ENCODE measurements at places on chromosomes 3 and 15.

GRCh38 chr15:24961967-24962366, 7.2 kb downstream of the SNRPN start:
- no peak for DNase-seq

GRCh38 chr3:34268032-34268709, 469.7 kb downstream of the PDCD6IP start:
- no peak for DNase-seq

DNA sequence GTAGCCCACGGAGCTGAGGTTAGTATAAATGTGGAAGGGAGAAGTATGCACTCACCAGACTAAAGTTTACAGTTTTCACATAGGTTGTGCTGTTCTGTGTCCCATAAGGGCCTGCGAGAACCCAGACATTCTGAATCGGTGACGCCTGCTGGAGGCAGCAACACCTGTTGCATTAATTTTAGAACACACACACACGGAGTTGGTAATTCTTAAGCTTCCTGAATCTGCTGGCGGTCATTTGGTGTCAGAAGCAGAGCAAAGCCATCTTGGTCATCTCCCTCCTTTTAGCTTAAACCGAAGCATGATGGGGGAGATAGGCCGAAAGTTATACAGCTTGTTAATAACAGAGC, 41.1 kb upstream of the AP3B2 start:
- no peak for DNase-seq

DNA sequence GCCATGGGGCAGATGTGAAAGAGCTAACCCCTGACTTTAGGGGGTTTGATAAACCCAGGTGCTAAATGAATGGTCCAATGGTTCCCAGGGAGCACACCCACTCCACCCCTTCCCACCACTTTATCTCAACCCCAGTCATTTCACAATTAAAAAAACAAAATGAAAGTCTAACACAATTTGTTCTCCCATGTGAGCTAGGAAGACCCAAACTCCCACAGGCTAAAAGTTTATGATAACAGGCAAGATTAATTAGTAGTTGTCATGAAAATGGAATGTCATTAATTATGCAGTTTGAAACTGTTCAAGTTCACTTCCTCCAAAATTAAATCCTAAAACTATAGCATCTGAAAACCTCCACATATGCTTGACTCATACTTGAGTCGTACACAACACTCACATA, 63.3 kb upstream of the TPM1 start:
- no peak for DNase-seq

DNA sequence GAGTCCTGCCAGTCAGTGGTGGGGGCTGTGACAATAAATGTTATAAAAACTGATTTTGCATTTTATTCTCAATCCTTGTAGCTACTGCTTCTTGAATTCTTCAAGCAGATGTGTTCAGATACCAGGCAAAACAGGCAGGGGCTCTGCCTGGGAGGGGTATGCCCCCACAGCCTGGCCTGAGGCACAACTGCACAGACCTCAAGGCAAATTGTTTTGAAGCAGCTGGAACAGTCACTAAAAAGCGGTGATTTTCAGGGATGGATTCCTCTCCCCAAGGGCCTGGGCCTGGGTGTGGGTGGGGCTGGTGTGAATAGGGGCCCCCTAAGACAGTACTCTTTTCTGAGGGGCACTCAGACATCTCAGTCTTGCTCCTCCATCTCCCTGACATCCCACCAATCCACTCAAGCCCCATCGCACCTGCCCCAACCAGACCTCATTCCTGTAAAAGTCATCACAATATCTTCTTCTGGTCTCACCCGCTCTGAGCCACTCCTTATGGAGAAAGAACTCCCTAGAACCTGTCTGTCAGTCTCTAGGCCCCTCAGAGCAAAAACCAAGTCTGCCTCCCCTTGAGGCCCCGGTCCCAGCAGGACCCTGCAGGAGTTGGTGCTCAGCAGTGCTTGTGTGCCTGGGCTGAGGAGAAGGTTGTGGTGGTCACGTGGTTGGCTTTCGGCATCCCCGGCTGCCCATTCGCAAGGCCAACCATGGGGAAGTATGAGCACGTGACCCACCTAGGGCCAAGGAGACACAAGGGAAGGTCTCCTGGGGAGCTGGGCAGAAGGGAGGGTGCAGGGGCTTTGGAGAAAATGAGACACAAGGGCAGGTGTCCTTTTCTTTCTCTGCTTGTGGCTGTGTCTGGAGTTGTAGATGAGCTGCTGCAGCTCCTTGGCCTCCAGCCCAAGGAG, 2.9 kb upstream of the PSTPIP1 start:
- DNase-seq, result no peak

DNA sequence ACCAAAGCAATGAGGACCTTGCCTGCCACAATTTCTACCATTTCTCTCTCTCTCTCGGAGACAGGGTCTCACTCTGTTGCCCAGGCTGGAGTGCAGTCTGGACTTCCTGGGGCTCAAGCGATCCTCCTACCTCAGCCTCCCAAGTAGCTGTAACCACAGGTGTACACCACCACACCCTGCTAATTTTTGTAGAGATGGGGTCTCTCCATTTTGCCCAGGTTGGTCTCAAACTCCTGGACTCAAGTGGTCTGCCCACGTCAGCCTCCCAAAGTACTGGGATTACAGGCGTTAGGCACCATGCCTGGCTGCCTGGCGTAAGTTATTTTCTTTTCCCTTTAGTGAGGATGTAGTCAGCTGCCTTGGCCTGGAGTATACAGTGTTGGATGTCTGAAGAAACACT, 37.7 kb upstream of the INO80 start:
- no peak for DNase-seq

GRCh38 chr15:60803059-60803458, 324.1 kb upstream of the ICE2 start:
- DNase-seq, result no peak

DNA sequence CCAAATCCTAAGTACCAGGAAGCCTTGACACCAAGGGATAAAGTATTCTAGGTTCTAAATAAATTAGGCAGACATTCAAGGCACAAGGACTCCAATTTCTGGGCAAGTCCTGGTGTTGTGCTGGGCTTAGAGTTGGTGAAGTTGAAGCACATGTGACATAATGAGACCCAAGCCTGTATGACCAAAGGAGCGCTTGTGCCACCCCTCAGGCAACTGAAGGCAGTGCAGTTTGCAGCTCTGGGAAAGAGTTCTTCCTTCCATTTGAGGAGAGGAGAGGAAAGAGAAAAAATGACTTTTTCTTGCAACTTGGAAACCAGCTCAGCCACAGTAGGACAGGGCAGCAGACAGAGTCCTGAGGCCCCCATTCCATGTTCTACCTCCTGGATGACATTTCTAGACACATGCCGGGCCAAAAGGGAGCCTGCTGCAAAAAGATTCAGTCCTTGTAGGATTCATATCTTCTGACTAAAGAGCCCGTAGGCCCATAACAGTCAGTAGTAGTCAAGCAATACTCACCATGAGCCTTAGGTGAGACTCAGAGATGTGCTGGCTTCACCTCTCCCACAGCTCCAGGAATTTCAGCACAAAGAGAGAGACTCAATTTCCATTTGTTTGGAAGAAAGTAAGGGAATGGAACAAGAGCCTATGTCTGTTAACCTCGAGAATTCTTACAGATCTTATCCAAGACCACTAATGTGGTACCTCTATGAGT, 588.8 kb upstream of the BCHE start:
- DNase-seq, result no peak

DNA sequence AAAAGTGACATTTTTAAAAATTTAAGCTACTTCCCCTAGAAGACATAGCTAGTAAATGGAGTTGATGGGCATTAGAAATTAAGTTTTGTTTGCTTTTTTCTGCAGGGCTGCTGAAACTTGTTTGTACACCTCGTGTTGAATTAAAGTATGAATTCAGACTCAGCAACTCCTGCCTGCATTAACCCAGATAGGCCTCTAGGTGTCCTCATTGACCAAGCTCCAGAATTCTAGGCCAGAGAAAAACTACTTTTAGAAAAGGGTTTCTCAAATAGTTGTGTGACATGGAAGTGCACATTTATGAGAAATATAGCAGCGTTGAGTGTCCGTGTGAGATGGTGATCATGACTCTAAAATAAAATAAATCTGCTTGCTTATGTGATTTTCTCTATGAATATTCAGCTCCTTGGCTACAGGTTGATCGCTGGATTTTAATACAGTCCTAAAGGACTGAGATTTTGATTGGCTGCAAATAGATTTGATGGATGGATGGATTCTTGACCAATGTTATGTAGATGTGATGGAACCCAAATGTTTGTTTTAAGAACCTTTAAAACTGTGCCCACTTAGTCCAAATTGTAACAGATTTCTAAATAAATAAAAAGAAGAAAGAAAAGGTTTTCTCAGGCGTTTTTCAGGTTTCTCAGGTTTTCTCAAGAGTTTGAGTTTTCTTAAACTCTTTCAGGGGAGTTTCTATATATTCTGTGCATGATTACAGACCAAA, 39.4 kb upstream of the LMOD3 start:
- peak; percentile 7 for DNase-seq

GRCh38 chr3:56976651-56977560, 83.6 kb upstream of the SPATA12 start:
- no peak for DNase-seq

DNA sequence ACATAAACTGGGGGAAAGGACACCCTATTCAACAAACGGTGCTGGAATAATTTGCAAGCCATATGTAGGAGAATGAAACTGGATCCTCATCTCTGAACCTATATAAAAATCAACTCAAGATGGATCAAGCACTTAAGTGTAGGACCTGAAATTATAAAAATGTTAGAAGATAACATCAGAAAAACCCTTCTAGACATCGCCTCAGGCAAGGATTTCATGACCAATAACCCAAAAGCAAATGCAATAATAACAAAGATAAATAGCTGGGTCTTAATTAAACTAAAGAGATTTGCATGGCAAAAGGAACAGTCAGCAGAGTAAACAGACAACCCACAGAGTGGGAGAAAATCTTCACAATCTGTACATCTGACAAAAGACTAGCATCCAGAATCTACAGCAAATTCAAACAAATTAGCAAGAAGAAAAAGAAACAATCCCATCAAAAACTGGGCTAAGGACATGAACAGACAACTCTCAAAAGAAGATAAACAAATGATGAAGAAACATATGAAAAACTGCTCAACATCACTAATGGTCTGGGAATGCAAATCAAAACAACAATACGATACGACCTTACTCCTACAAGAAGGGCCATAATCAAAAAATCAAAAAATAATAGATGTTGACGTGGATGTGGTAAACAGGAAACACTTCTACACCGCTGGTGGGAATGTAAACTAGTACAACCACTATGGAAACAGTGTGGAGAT, 408.7 kb downstream of the CNTN6 start:
- no peak for DNase-seq

- no peak for DNase-seq
Observed at GRCh38 chr3:129121016-129121791, 400 bp downstream of the RAB43 start.

DNA sequence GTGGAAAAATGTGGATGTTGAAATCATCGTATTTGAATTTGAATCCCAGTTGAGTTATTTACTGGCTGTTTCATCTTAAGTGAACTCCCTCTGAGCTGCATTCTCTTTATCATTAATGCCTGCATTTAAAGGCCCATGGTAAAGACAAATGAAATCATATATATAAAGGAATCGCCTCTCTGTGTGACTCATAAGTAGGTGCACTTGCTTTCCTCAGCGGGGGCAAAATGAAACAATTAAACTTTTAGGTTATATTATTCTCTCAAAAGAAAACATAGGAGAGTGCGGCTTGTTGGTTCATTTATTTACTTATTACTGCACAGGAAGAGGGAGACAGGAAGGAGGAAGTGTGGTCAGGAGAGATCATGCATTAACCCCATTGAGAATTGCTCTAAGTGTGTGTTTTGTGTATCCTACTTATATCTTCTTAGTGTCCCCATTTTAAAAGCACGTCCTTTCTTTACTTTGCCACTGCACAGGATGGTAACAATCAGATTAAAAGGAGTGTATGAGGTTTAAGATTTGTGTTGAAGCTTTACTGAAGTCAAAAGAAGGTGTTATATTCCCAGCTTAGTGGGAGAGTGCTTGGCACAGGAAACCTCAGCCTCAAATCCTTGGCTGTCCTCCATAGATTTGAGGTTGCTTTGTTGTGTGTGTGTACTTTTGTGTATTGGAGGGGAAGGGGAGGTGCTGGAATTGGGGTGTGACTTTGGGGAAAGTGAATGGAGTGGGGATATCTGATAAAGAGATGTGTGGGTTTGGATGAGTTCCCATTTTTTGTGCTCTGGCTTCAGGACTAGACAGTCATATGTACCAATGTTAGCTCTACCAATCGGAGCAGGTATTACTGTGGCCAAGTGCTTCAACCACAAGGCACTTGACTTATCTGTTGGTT, 595.8 kb upstream of the NR2F2 start:
- DNase-seq, result no peak

DNA sequence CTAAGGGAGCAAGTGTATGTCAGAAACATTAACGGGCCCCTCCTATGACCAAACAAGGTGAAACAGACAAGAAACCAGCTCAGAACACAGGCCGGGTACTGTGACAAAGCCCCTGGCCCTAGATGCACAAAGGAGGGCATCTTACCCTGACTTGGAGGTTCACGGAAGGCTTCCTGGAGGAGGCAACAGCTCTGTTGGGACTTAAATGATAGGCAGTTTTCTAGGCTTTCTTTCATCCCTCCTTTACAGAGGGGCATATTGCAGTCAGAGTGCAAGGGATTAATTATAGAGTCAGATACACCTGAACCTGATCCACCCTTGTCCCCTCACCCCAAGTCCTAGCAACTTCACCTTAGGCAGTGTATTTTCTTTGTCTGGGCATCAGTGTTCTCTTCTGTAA, 8.4 kb downstream of the EPHB3 start:
- DNase-seq, result no peak

DNA sequence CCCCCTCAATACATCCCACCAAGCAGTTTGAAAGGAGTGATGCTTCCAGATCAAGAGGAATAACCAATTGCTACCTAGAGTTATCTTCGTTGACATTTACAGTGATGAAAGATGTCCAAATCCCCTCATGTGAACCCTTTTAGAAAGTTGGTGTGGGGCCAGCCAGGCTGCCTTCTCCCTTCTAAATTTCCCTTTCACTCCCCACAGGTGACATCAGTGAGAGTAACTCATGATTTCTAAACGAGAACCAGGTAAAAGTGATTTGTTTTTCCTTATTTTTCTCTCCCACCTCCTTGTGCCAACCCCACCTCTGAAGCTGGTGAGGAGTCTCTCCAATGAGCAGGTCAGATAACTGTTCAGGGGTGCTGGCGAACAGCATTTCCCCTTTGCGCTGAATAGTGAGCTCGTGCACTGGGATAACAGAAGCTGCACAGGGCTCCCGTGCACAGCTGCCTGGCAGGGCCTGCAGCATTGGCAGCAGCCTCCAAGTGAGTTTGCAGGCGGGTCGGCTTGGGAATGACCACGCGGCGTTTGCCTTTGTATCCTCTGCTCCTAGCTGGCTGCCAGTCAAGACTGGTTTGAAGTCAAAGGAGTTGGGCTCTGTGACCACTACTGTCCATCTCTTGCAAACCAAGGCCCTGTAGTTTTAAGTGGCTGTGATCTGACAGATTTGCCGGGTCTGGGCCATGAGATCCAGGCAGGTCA, 70.2 kb upstream of the CORO2B start:
- DNase-seq, result no peak

GRCh38 chr3:137792626-137793271, 28.6 kb downstream of the SOX14 start:
- DNase-seq, result no peak
